Neural crest cell (in vitro differentiated cells): ENCODE measurements at places on chromosomes 5 and 9.

DNA sequence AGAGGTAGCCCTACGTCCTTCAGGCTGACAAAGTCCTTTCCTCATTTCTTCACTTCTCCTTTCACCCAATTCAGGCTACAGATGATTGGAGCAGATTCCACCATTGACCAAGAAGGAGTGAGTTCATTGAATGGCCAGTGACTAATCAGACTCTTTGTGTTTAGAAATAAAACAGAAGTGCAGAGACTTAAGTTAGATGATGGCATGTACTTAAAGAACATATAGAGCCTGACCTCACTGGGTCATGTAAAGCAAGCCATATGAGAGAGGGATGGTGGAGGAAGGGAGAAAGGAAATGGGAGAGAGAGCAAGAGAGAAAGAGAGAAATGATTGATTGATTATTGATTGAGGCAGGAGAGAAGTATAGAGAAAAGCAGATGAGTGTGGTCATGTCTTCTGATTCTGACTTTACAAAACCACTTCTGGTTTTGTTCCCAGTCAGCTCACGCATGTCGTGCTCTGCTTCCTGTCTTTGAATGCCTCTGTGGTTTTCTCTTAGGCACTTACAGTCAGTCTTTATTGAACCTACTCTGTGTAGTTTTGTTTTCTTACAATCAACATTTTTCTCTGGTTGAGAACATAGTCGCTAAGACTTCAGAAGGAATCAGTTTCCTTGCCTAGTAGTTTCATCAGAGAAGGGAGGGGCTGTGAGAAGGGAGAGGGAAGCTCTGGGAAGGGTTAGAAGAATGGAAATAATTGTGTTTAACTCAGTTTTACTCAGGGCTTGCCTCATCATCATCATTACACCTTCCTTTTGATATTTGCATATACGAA, 149.2 kb upstream of the KLF9 start:
- H3K4me1 ChIP-seq = peaks cover 3% of the 10 kb centered on the region
- DNase-seq = no peak
- no peak overlapping the region for H3K27ac ChIP-seq
- H3K4me3 ChIP-seq = no peak overlapping the region

- H3K27ac ChIP-seq = peak overlapping the region; percentile 87
- peak overlapping the region; percentile 27 for H3K4me3 ChIP-seq
- DNase-seq = no peak
- H3K27me3 ChIP-seq = no peaks in the 10 kb centered on the region
Measured at GRCh38 chr9:121767171-121767769, 115.8 kb downstream of the DAB2IP start.

- DNase-seq = no peak
- peaks cover under 1% of the 10 kb centered on the region for H3K36me3 ChIP-seq
- H3K4me3 ChIP-seq = no peak overlapping the region
- peaks cover 16% of the 10 kb centered on the region for H3K4me1 ChIP-seq
- no peaks in the 10 kb centered on the region for H3K27me3 ChIP-seq
Measured at GRCh38 chr5:11047030-11047429, 286.0 kb upstream of the DAP start.

DNA sequence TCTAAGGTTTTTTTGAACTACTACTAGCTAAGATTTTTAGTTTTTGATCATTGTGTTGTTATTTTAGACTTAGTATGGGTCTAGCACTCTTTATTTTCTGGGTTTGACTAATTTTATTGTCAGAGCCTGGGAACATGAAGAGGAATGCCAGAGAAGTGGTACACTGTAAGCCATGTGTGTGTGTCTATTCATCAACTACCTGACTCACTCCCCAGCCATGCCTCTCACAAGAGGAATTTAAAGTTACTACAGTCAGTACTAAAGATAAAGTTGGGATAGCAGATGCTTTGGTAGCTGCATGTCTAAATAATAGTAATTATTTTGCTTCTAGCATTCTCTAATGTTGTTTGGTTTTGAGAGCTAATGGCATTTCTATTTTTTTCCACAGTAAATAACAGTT, 264.8 kb downstream of the CSNK1G3 start:
- no peaks in the 10 kb centered on the region for H3K27me3 ChIP-seq
- H3K36me3 ChIP-seq = peaks cover 7% of the 10 kb centered on the region
- DNase-seq = no peak
- H3K4me1 ChIP-seq = peaks cover 9% of the 10 kb centered on the region
- no peak overlapping the region for H3K27ac ChIP-seq
- H3K4me3 ChIP-seq = no peak overlapping the region

GRCh38 chr9:130473566-130473965, 28.8 kb downstream of the ASS1 start:
- no peaks in the 10 kb centered on the region for H3K36me3 ChIP-seq
- peaks cover 37% of the 10 kb centered on the region for H3K4me1 ChIP-seq
- no peak overlapping the region for H3K27ac ChIP-seq
- H3K4me3 ChIP-seq = peak overlapping the region; percentile 54

DNA sequence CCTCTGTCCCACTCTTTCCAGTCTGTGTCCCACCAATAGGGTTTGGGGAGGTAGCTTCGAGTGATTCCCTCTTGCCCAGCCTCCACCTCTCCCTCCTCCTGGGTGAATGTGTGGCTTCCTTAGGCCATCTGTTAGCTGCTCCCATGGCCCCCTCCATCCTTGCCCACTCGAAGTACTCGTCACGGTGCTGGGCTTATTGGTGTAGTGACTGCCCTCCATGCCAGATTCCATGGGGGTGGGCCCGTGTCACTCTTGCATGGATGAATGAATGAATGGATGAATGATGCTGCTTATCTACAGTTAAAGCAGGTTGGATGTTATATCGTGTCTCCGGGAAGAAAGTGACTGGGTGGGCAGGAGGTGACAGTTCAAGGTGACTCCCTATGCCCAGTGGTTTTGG, 19.1 kb downstream of the HMCN2 start:
- no peak overlapping the region for H3K27ac ChIP-seq
- no peaks in the 10 kb centered on the region for H3K4me1 ChIP-seq
- peaks cover 42% of the 10 kb centered on the region for H3K27me3 ChIP-seq
- H3K4me3 ChIP-seq = no peak overlapping the region

GRCh38 chr5:79495311-79495710, 18.6 kb downstream of the HOMER1 start:
- H3K4me1 ChIP-seq = no peaks in the 10 kb centered on the region
- H3K27ac ChIP-seq = no peak overlapping the region
- DNase-seq = no peak
- H3K4me3 ChIP-seq = no peak overlapping the region

GRCh38 chr9:79968533-79968932, 396.8 kb downstream of the TLE4 start:
- H3K4me1 ChIP-seq = no peaks in the 10 kb centered on the region
- H3K36me3 ChIP-seq = no peaks in the 10 kb centered on the region
- no peak overlapping the region for H3K4me3 ChIP-seq
- DNase-seq = no peak

GRCh38 chr9:89680547-89681467, 76.0 kb downstream of the GADD45G start:
- no peak overlapping the region for H3K4me3 ChIP-seq
- H3K27me3 ChIP-seq = peaks cover 71% of the 10 kb centered on the region
- no peak overlapping the region for H3K27ac ChIP-seq

- no peak overlapping the region for H3K4me3 ChIP-seq
- no peaks in the 10 kb centered on the region for H3K36me3 ChIP-seq
- peaks cover 24% of the 10 kb centered on the region for H3K4me1 ChIP-seq
- peaks cover 14% of the 10 kb centered on the region for H3K27me3 ChIP-seq
- H3K27ac ChIP-seq = no peak overlapping the region
Measured at GRCh38 chr5:80149161-80149609, 106.7 kb downstream of the SERINC5 start.

DNA sequence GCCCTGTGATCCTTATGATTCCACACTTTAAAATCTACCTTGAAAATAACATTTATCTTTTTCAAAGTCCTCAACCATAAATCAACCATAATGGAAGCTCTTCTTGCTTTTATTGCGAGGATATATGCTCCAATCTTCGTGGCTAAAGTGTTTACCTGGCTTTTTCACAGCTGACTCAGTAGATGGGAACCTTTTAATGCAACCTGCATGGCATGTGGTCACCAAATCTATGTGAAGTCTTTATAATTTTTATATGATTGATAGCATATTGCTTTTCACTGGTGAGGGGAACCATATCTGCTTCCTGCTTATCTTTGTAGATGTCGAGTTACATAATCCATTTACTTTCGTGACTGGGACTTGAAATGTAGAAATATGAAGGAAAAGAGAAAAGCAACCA, 47.1 kb upstream of the TLX3 start:
- no peak overlapping the region for H3K4me3 ChIP-seq
- no peak overlapping the region for H3K27ac ChIP-seq
- no peaks in the 10 kb centered on the region for H3K27me3 ChIP-seq
- DNase-seq = no peak
- H3K36me3 ChIP-seq = no peaks in the 10 kb centered on the region

DNA sequence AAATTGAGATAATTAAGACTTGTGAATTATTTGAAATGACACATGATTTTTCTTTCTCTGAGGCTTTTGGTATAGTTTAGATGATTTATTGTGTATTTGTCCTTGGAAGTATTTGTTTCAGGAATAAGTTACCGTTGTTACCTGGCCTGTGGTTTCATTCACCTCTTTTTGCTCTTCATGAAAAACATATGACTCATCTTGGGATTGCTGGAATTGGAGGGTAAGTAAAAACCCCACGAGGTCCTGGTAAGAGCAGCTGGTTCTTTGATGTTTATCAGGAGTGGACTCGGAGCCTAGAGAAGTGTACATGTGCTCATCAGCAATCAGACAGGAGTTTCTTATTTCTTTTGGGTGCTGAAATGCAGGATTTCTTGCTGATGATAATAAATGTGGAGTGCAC, 275.3 kb downstream of the PSAT1 start:
- H3K27me3 ChIP-seq = no peaks in the 10 kb centered on the region
- no peak overlapping the region for H3K27ac ChIP-seq
- H3K4me3 ChIP-seq = no peak overlapping the region
- no peaks in the 10 kb centered on the region for H3K36me3 ChIP-seq
- no peak for DNase-seq
- peaks cover 19% of the 10 kb centered on the region for H3K4me1 ChIP-seq

DNA sequence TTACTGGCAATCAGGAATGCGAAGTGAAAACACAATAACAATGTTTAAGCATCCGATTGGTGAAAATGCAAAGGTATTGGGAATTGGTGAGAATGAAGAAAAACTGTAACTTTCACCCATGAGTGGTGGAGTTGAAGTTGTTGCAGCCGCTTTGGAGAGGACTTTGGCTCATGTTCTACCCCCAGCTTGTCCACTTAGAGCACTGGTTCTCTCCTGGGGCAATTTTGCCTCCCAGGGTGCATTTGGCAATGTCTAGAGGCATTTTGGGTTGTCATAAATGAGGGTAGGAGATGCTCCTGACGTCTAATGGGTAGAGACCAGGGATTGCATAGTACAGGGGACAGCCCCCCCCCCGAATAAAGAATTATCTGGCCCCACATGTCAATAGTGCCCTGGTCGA, 46.2 kb downstream of the ANKRD33B start:
- H3K4me3 ChIP-seq = no peak overlapping the region
- no peak overlapping the region for H3K27ac ChIP-seq
- peaks cover 17% of the 10 kb centered on the region for H3K27me3 ChIP-seq
- DNase-seq = no peak

DNA sequence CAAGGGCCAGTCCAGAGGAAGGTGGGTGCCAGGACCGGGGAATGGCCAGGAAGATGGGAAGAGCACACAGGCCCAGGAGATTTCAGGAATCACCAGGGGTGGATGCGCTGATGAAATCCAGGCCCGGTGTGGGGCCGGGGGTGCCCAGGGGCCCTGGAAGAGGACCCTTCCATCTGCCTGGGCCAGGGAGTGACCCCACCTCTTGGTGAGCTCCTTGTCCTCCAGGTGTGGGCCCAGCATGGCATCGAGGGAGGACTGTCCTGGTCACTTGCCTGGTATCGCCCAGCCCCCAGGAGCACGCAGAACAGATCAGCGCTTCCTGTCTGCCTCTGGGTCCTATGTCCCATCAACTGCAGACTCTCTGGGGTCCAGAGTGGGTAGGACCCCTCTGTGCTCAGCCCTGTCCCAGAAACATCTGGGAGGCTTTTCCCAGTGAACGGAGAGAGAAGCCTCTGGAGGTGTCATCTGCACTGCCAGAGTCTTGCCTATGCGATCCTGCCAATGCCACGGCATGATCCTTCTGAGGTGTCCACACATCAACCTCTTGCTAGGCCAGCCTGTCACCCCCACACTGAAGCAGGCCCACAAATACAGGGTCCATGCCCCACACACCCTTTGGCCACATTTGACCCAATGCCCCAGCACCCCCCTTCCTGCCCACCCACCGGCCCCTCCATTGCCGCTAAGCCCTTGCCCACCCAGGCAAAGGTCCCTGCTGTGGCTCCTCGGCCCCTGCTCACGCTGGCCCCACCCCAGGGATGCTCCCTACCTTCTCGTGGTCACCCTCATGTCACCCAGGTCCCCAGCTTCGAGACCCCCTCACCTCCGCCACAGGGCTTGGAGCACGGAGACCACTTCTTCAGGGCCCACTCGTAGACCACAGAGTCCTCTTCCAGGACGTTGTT, 67.2 kb downstream of the ZNF354C start:
- H3K4me3 ChIP-seq = no peak overlapping the region
- H3K27ac ChIP-seq = no peak overlapping the region
- H3K4me1 ChIP-seq = no peaks in the 10 kb centered on the region
- no peaks in the 10 kb centered on the region for H3K36me3 ChIP-seq
- no peak for DNase-seq

DNA sequence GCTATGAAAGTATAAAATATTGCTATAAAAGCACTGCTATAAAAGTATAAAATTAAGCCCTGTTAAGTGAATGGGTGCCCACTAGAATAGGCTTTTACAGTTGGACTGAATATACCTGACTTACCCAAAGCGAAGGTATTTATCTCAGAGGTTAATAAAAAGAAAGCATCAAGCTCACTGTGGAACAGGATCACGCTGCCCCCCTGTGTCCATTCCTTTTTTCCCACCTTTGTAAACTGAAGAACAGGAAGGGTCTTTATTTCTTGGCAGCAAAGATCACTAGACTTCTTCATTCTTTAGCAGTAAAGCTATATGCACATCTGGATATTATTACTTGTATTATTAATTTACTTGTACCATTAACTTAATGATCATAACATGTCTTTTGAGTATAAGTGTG, 22.1 kb upstream of the PLPP6 start:
- no peak overlapping the region for H3K27ac ChIP-seq
- no peaks in the 10 kb centered on the region for H3K36me3 ChIP-seq
- DNase-seq = peak; percentile 18
- H3K4me3 ChIP-seq = no peak overlapping the region
- peaks cover 5% of the 10 kb centered on the region for H3K4me1 ChIP-seq
- H3K27me3 ChIP-seq = no peaks in the 10 kb centered on the region

- H3K4me1 ChIP-seq = peaks cover 27% of the 10 kb centered on the region
- no peak overlapping the region for H3K4me3 ChIP-seq
- H3K27me3 ChIP-seq = peaks cover 34% of the 10 kb centered on the region
- H3K27ac ChIP-seq = peak overlapping the region; percentile 61
- DNase-seq = no peak
- no peaks in the 10 kb centered on the region for H3K36me3 ChIP-seq
Measured at GRCh38 chr5:4513381-4513780, 626.7 kb upstream of the ADAMTS16 start.

- no peaks in the 10 kb centered on the region for H3K4me1 ChIP-seq
- H3K27me3 ChIP-seq = no peaks in the 10 kb centered on the region
- no peaks in the 10 kb centered on the region for H3K36me3 ChIP-seq
- no peak overlapping the region for H3K27ac ChIP-seq
Measured at GRCh38 chr5:81086881-81087281, 126.7 kb downstream of the RASGRF2 start.

- no peak overlapping the region for H3K27ac ChIP-seq
- DNase-seq = no peak
- no peaks in the 10 kb centered on the region for H3K4me1 ChIP-seq
- H3K4me3 ChIP-seq = no peak overlapping the region
- no peaks in the 10 kb centered on the region for H3K27me3 ChIP-seq
Measured at GRCh38 chr5:132971483-132972435, 8.3 kb upstream of the AFF4 start.

- no peak overlapping the region for H3K27ac ChIP-seq
- no peaks in the 10 kb centered on the region for H3K36me3 ChIP-seq
- no peak overlapping the region for H3K4me3 ChIP-seq
- H3K27me3 ChIP-seq = peaks cover 22% of the 10 kb centered on the region
- H3K4me1 ChIP-seq = no peaks in the 10 kb centered on the region
Measured at GRCh38 chr5:5881294-5881693, 458.8 kb downstream of the ICE1 start.
